ENCODE measurements at places on chromosomes 2 and 18. TPM values are rescaled to one million over a fixed set of nuclear protein-coding genes. Genes with fewer than 3 reads are reported as not detected.
A peak's percentile ranks its signal among the peaks of the same experiment; 100 is the strongest.

- H3K36me3 ChIP-seq, result no peaks in the 10 kb centered on the region
- H3K4me3 ChIP-seq, result no peak overlapping the region
- no peak for DNase-seq
- H3K4me1 ChIP-seq, result no peaks in the 10 kb centered on the region
Measured at GRCh38 chr2:177604271-177605065, 211.9 kb downstream of the AGPS start.

- H3K27me3 ChIP-seq, result peaks cover 17% of the 10 kb centered on the region
- no peaks in the 10 kb centered on the region for H3K36me3 ChIP-seq
- H3K27ac ChIP-seq, result no peak overlapping the region
- no peak for DNase-seq
- no peak overlapping the region for H3K4me3 ChIP-seq
Measured at GRCh38 chr2:62576276-62576939, 70.4 kb upstream of the TMEM17 start.

- peaks cover 37% of the 10 kb centered on the region for H3K27me3 ChIP-seq
- no peak overlapping the region for H3K27ac ChIP-seq
- H3K4me3 ChIP-seq, result no peak overlapping the region
- H3K4me1 ChIP-seq, result peaks cover 4% of the 10 kb centered on the region
- DNase-seq, result no peak
- H3K36me3 ChIP-seq, result no peaks in the 10 kb centered on the region
Measured at GRCh38 chr2:69177063-69177771, 164.2 kb downstream of the ANTXR1 start.

GRCh38 chr18:51128533-51128932, 68.9 kb downstream of the MEX3C start:
- no peak for DNase-seq
- no peaks in the 10 kb centered on the region for H3K36me3 ChIP-seq
- H3K27ac ChIP-seq, result no peak overlapping the region
- no peaks in the 10 kb centered on the region for H3K4me1 ChIP-seq
- no peak overlapping the region for H3K4me3 ChIP-seq
- no peaks in the 10 kb centered on the region for H3K27me3 ChIP-seq

DNA sequence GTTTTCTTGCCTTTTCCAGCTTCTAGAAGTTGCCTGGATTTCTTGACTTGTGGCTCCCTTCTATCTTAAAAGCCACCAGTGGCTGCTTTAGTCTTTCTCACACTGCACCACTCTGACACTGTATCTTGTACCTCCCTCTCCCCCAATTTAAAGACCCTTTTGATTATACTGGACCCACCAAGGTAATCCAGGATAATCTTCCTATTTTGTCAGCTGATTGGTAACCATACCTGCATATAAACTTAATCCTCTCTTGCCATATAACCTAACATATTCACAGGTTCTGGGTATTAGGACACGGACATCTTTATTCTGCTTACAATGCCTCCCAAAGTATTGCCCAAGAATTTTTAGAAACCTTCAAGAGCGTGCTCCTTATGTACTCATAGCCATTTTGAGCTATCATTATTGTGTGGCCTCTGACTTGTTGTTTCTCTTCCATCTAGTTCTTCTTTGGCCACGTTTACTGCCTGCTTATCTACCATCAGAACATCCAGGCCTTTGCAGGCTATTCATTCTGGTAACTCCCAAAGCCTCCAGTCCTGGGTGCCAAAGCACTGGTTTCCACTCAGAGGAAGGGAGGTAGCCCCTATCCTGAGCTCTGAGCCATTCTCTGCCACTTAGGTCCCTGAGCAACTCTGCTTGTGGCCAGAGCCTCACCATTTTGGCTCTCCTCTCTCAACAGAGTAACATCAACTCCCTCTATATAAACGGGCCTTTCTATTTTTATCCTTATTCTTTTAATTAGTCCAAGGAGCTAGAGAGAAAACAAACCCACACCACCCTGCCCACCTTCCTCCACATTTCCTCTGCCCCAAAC, 70.8 kb downstream of the MYO3B start:
- no peaks in the 10 kb centered on the region for H3K36me3 ChIP-seq
- no peak overlapping the region for H3K4me3 ChIP-seq
- H3K4me1 ChIP-seq, result no peaks in the 10 kb centered on the region

DNA sequence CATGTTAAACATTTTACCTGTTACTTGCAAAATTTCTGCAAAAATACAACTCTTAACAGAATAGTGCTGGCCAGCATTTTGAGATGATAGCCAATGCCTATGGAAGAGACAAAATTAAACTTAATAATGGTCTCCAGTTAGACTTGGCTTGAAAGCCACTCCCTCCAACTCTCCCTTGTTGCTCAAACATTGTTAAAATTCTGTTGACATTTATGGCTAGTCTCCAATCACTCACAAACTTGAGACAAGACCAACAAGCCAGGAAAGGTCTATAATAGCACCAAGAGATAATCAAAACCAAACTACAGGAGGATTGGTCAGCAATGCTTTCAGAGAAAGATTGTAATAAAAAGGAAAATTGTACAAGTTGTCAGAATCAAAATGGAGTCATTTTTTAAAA, 770.7 kb upstream of the NXPH2 start:
- no peak overlapping the region for H3K4me3 ChIP-seq
- no peaks in the 10 kb centered on the region for H3K4me1 ChIP-seq
- DNase-seq, result no peak
- no peaks in the 10 kb centered on the region for H3K36me3 ChIP-seq
- H3K27me3 ChIP-seq, result no peaks in the 10 kb centered on the region

- H3K4me1 ChIP-seq, result no peaks in the 10 kb centered on the region
- peaks cover 3% of the 10 kb centered on the region for H3K27me3 ChIP-seq
Measured at GRCh38 chr18:577643-578375, 2.4 kb upstream of the CETN1 start.

DNA sequence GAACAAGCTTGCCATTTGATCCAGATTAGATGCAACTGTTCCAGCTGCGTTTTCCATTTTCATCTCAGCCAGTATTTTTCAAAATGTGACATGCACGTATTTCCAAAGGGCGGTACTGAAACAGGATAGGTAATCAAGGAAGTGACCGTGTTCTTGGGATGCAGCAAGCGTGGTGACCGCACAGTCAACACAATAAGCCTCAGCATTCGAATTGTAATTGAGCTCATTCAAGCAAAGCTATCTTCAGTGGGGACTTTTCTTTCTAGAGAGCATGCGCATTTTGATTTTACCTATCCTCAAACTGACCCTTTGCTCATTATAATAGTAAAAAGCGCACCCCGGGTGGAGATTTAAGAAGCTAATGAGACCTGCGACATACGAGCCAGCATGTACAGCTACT, 3.4 kb upstream of the ALPP start:
- no peak overlapping the region for H3K4me3 ChIP-seq
- H3K4me1 ChIP-seq, result no peaks in the 10 kb centered on the region
- no peaks in the 10 kb centered on the region for H3K27me3 ChIP-seq
- H3K27ac ChIP-seq, result no peak overlapping the region
- DNase-seq, result no peak
- no peaks in the 10 kb centered on the region for H3K36me3 ChIP-seq

DNA sequence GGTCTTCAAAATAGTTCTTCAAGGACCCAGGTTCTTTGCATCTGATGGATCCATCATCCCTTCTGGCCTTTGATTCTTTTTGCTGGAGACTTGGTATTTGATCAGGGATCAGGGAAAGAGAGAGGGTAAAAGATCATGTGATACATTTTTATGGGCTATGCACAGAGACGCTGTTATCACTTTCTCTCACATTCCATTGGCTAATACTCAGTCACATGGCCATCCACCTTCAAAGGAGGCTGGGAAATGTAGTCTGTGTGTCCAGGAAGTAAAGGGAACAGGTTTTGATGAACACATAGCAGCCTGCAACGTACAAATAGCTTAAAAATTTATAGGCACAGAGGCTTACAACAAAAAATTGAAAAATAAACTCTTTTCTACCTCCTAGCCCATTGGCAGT, 629.6 kb upstream of the FANCL start:
- H3K27me3 ChIP-seq, result no peaks in the 10 kb centered on the region
- H3K4me3 ChIP-seq, result no peak overlapping the region
- DNase-seq, result no peak
- no peaks in the 10 kb centered on the region for H3K36me3 ChIP-seq
- no peak overlapping the region for H3K27ac ChIP-seq
- H3K4me1 ChIP-seq, result peaks cover 5% of the 10 kb centered on the region

DNA sequence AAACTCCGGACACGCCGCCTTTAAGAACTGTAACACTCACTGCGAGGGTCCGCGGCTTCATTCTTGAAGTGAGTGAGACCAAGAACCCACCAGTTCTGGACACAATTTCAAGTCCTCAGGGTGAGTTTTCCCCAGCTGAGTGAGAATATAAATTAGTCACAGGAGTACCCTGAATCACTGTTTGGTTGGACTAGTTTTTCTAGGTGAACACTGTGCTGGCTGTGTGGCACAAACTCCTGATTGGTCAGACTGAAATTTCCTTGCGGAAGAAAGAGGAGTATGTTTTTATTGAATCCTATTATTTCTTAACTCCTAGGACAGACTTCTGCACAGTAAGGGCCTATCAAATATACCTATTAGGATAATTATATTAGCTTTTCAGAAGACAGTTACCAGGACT, 288.1 kb upstream of the UBE2E3 start:
- H3K36me3 ChIP-seq, result no peaks in the 10 kb centered on the region
- no peak overlapping the region for H3K4me3 ChIP-seq
- H3K27me3 ChIP-seq, result peaks cover 8% of the 10 kb centered on the region
- DNase-seq, result no peak
- H3K4me1 ChIP-seq, result no peaks in the 10 kb centered on the region
- no peak overlapping the region for H3K27ac ChIP-seq

- no peak overlapping the region for H3K27ac ChIP-seq
- H3K36me3 ChIP-seq, result no peaks in the 10 kb centered on the region
- no peak overlapping the region for H3K4me3 ChIP-seq
- no peak for DNase-seq
Measured at GRCh38 chr18:49869354-49869753, 56.0 kb upstream of the ACAA2 start.

- no peaks in the 10 kb centered on the region for H3K36me3 ChIP-seq
- no peaks in the 10 kb centered on the region for H3K27me3 ChIP-seq
- no peak for DNase-seq
- H3K4me1 ChIP-seq, result no peaks in the 10 kb centered on the region
Measured at GRCh38 chr2:23599667-23600066, 214.7 kb downstream of the KLHL29 start.

GRCh38 chr2:73268366-73268829, 15.9 kb downstream of the FBXO41 start:
- no peak for DNase-seq
- H3K36me3 ChIP-seq, result peaks cover 14% of the 10 kb centered on the region
- peaks cover 14% of the 10 kb centered on the region for H3K4me1 ChIP-seq
- H3K27ac ChIP-seq, result peak overlapping the region; percentile 25
- no peaks in the 10 kb centered on the region for H3K27me3 ChIP-seq

DNA sequence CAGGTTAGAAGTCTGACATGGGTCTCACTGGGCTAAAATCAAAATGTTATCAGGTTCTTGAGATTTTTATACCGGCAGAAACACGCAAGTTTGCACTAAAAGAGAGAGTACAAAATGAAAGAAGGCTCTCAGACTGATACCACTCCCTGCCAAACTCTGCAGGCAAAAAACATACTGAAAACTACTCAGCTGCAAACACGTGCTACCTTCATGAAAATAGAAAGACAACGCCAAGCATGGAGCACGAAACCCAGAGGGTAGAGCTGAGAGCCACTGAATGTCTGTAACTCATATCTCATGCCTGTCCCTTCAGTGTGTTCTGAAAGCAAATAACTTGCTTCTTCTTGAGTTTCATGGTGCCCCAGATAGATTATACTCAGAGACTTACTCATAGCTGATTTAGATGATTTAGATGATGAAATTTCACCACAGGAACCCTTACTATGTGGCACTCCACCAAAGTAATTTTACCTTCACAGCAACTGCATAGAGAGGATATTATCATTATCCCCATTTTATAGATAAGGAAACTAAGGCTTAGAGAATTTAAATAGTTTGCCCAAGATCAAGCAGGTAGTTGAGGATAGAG, 313.0 kb upstream of the SLC39A10 start:
- no peaks in the 10 kb centered on the region for H3K27me3 ChIP-seq
- H3K4me3 ChIP-seq, result no peak overlapping the region
- H3K4me1 ChIP-seq, result peaks cover 5% of the 10 kb centered on the region
- no peak overlapping the region for H3K27ac ChIP-seq
- no peak for DNase-seq

GRCh38 chr2:220117025-220117424, 489.6 kb downstream of the SLC4A3 start:
- no peak for DNase-seq
- no peak overlapping the region for H3K27ac ChIP-seq
- no peaks in the 10 kb centered on the region for H3K36me3 ChIP-seq
- no peaks in the 10 kb centered on the region for H3K27me3 ChIP-seq

DNA sequence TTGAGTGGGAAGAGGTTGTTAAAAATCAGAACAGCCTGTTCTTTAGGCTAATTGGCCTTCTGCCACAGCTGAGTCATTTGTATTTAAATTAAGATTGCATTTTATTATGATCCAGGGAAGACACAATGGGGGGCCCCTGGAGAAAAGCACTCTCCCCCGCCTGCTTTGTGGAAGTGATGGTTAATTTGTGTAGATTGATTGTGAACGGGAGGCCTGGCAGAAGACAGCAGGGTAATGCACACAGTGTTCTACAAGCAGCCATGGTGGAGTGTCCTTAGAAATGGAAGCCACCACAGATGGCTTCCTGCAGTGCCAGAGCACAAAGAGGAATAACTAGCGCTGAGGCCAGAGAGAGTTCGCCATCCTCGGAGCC, 19.6 kb downstream of the RAMP1 start:
- H3K4me3 ChIP-seq, result no peak overlapping the region
- DNase-seq, result no peak
- no peaks in the 10 kb centered on the region for H3K36me3 ChIP-seq
- H3K4me1 ChIP-seq, result peaks cover 2% of the 10 kb centered on the region
- H3K27ac ChIP-seq, result no peak overlapping the region
- no peaks in the 10 kb centered on the region for H3K27me3 ChIP-seq

The BMP10 gene
- not detected for total RNA-seq

The FNDC4 gene
- total RNA-seq, result not detected

The LOXHD1 gene
- total RNA-seq, result not detected

The CHRNG gene
- not detected for total RNA-seq

The DSC2 gene
- total RNA-seq, result not detected

The VWC2L gene
- total RNA-seq, result not detected

The UGT1A4 gene
- total RNA-seq, result not detected

The SLC19A3 gene
- not detected for total RNA-seq

The NFATC1 gene
- 105 TPM for total RNA-seq

The DAW1 gene
- total RNA-seq, result not detected

The LRATD1 gene
- total RNA-seq, result not detected

Data from activated CD4-positive, alpha-beta T cell treated with anti-CD3 and anti-CD28 coated beads, Interleukin-2, amount 10 ng/mL, durations not matched to agents 24 days and 14 days (primary cell).